ENCODE measurements at places on chromosomes 5 and 9. TPM values are rescaled to one million over a fixed set of nuclear protein-coding genes. Genes with fewer than 3 reads are reported as not detected.
A peak's percentile ranks its signal among the peaks of the same experiment; 100 is the strongest.

The CATSPER3 gene
- polyA plus RNA-seq: 0.39 TPM

- H3K4me3 ChIP-seq: no peak overlapping the region
- no peak for DNase-seq
- no peaks in the 10 kb centered on the region for H3K4me1 ChIP-seq
Measured at GRCh38 chr9:28853477-28853876, 1280.2 kb upstream of the C9orf72 start.

DNA sequence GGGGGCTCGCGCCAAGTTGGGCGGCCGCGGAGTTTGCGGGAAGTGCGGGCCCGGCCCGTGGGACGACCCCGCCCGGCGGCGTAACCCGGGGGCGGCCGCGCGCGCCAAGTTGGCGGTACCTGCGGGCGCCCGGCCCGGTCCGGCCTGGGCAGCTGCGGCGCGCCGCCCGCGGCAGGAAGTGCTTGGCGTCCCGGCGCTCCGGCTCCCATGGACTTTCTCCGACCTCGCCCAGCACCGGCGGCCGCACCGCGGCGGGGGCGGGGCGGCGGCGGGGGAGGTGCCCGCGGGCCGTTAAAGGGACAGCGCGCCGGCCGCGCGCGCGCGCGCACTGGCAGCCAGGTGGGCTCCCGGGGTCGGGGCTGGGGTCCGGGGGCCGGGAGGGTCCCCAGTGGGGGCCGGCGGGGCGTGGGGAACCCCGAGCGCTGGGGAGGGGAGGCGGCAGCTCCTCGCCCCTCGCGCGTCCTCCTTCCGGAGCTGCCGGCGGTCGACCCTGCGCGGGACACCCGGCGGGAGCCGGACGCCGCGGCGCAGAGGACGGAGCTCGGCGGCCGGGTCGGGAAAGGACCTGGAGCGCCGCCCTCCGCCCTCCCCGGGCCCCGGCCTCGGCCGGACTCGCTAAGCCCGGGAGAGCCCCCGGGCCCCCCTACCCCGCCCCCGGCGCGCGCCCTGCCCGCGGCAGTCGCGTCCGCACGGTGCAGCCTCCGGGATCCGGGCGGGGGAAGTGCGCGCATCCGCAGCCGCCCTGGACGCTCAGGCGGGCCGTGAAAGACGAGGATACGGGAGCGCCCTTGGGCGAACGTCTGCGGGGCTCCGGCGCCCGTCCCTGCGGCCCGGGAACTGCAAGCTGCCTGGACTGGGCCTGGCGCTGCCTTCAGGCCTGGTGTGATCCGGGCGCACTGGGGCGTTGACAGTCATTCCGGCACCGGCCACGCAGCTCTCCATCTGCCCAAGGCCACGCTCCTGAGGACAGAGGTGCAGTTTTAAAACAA is at the start of gene NACC2:
NACC2 (minus strand) TSS at position 220 of the 989 bp plus-strand sequence. CDS start 44,768 bp downstream, outside the sequence.
- H3K27ac ChIP-seq: peak within 1 kb of the TSS; percentile 74
- H3K4me1 ChIP-seq: peaks cover 34% of the 10 kb centered on the region
- DNase-seq: peak; percentile 90
- no peaks in the 10 kb centered on the region for H3K27me3 ChIP-seq
- H3K36me3 ChIP-seq: no peaks in the 10 kb centered on the region

GRCh38 chr5:174599992-174600391 is 124.4 kb upstream of the MSX2 start:
- H3K4me3 ChIP-seq: no peak overlapping the region
- no peaks in the 10 kb centered on the region for H3K27me3 ChIP-seq
- DNase-seq: no peak
- H3K36me3 ChIP-seq: no peaks in the 10 kb centered on the region
- H3K27ac ChIP-seq: no peak overlapping the region

The PCDHA3 gene
- not detected for polyA plus RNA-seq

The AQP7 gene
- 0.35 TPM for polyA plus RNA-seq

DNA sequence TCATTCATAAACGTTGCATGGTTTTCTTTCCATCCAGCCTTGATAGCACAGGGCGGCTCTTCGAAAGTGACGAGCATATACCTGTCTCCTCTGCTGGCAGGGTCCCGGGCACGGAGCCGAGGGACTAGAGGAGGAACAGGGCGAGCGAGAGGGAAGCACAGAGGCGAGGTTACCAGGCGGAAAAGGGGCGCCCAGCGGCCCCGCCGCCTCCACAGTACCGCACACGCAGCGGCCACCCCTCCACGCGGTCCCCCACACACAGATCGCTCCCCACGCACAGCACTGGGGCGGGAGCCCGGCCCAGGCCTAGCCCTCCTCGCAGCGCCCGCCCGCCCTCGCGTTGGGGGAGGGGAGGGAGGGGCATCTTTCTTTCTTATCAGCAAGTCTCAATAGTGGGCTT is 296.6 kb upstream of the DAB2 start:
- H3K4me3 ChIP-seq: no peak overlapping the region
- H3K27ac ChIP-seq: no peak overlapping the region
- H3K36me3 ChIP-seq: no peaks in the 10 kb centered on the region

The SLC35D2 gene
- polyA plus RNA-seq: 9.8 TPM

GRCh38 chr9:133979921-133980863 is 11.9 kb downstream of the VAV2 start:
- no peak overlapping the region for H3K27ac ChIP-seq
- no peaks in the 10 kb centered on the region for H3K27me3 ChIP-seq
- no peaks in the 10 kb centered on the region for H3K36me3 ChIP-seq
- peak; percentile 70 for DNase-seq
- no peak overlapping the region for H3K4me3 ChIP-seq

DNA sequence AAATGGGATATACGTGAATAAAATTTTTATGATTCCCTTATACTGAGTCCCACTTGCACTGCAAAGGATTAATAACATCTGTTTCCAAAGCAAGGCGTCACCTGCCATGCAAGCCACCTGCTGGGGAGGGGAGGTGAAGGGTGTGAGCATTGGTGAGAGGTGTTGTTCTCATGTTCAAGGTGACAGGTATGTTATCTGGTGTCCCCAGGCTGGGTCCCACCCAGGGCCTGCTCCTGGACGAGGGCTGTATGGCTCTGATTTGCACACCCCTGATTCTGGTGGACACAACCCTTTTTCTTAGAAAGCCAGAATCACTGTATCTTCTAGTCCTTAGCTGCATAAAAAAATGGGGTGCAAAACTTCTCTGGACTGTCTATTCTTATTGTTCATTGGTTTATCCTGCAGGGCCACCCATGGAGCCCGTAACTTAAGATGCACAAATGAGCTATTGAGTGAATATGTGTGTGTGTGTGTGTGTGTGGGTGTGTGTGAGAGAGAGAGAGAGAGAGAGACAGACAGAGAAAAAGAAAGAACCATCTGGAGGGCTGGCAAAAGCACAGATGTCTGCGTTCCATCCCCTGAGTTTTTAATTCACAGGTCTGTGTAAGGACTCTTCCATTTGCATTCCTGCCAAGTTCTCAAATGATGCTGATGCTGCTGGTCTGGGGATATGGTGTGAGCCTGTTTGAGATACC is 53.7 kb downstream of the SYK start:
- H3K27me3 ChIP-seq: no peaks in the 10 kb centered on the region
- H3K36me3 ChIP-seq: peaks cover 89% of the 10 kb centered on the region
- H3K27ac ChIP-seq: no peak overlapping the region
- no peak overlapping the region for H3K4me3 ChIP-seq

GRCh38 chr5:51394609-51395008 is 11.4 kb downstream of the ISL1 start:
- H3K4me1 ChIP-seq: peaks cover 7% of the 10 kb centered on the region
- no peak overlapping the region for H3K4me3 ChIP-seq
- H3K27ac ChIP-seq: no peak overlapping the region
- peaks cover 97% of the 10 kb centered on the region for H3K27me3 ChIP-seq
